ENCODE measurements at places on chromosomes 6 and 20.

DNA sequence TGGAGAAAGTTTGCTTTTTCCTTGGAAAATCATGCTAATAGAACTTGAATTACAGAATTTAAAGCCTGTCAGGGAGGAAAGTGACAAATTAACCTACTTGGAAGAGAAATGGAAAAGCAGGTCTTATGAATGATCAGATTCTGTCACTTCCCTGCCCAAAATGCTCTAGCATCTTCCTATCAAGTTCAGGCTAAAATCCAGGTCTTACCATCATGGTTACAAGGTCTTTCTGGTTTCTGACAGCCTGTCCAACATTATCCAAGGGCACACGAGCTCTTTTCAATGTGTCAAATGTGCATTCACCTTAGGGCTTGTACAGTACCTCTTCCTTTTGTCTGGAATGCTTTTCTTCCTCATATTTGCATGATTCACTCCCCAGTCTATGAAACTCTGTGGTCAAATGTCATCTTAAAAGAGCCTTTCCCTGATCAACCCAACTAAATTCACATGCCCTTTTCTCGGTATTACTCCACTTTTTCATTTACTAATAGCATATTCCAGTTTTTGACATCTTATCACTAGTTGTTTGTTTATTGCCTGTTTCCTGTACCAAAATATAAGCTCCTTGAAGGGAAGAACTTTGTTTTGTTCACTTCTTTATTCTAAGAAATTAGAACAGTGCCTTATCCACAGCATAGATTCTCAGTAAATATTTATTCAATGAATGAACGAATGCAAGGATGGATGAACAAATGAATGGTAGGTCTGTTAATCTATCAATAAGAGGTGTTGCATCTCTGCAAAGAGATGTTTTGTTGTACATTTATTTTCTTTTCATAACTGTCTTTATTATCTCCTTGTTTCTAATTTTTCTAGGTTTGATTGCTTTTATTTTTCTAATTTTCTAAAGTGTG, 139.5 kb downstream of the BCAS1 start:
- DNase-seq, result no peak

DNA sequence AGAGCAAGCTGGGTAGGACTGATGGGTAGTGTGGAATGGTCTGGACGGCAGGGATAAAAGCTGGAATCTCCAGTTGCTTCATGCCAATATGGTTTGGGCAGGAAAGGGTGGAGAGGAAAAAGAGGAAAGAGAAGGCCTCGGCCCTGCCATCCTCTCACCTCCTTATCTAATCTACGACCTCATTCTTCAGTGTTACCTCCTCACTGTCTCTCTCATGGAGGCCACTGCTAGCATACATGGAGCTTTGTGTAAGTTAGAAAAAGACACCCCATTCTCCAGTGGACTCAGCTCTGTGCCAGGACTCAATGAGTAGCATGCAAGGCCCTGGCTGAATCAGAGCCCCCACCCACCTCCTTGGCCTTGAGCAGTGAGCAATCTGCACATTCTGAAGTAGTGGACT, 6.1 kb upstream of the ARID1B start:
- DNase-seq, result no peak

GRCh38 chr6:46014511-46015118, 1.0 kb downstream of the CLIC5 start:
- peak; percentile 81 for DNase-seq

DNA sequence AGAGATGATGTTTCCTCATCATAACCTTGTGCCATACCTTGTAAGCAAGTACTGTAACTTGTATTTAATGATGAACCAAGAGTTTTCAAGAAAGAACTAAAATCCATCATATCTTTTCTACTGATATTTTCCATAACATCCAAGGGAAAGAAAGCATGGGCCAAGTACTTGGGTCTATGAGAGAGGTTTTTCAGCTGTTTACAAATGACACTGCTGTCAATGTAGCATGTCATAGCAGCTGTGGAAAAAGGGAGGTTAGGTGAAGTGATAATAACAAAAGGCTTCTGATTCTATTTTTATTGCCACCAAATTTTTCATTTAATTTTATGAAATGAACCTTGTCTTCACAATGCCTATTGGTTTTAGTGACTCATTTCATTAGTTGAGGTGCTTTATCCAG, 482.3 kb downstream of the LMBRD1 start:
- no peak for DNase-seq

DNA sequence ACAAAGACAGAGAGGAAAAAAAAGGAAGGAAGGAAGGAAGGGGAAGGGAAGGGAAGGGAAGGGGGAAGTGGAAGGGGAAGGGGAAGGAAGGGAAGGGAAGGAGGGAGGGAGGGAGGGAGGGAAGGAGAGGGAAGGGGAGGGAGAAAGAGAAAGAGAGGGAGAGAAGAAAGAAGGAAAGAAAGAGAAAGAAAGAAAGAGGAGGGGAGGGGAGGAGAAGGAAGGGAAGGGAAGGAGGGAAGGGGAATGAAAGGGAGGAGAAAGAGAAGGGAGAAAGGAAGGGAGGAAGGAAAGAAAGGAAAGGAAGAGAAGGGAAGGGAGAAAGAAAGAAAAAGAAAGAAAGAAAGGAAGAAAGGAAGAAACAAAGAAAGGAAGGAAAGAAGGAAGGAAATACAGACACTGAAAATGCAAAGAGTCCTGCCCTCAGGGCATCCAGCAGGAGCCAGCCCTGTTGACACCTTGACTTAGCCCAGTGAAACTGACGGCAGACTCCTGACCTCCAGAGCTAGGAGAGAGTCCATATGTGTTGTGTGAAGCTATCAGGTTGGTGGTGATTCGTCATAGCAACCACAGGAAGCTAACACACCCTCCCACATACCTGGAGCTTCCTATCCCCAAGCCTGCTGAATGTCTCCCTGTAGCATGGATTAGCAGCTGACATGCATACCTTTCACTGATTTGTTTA, 58.7 kb upstream of the SULF2 start:
- DNase-seq, result peak; percentile 90

DNA sequence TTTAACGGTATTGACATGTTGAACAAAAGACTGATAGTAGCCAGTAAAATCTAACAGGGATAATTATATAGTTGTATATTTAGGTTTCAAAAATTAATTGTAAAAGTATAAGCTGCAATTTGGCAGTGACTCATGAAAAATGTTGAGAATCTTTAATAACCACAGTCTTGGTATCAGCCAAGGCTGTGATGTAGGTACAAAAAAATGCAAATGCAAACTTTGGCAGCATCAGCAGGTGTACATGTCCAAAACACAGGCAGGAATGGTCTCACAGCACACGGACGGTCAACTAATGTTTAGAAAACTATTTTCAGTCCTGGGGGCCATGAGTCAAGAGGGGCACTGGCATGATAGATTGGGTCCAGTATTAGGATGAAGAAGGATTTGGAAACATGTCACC, 58.5 kb upstream of the BEND3 start:
- DNase-seq, result no peak

DNA sequence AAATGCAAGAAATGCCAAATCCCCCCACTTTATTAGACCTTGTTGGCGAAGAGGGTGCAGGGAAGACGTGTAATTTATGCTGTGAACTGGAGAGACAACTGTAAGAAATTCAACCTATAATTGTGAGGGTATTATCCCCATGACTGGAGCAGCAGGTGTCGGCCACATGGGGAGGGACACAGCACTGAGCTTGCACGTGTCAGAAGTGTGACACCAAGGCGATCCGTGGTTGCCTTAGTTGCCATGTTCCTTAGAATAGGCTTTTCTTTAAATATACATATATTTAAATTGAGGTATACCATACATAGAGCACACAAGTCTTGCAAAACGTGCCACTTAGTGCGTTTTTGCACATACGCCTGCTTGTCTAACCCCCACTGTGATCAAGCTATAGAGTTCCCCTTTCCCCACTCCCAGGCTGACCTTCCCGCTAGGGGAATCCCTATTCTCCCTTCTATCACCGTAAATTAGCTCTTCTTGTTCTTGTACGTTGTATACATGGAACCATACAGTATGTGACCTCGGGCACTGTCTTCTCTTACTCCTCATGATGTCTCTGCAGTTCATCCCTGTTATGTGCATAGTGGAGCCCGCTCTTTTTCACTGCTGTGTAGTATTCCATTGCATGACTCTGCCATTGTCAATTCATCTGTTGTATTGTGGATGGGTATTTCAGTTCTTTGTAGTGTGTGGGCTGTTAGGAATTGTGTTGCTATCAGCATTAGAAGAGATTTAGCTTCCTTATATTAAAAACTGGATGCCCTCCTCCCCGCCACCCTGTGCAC, 81.6 kb upstream of the PMEPA1 start:
- DNase-seq, result peak; percentile 30

DNA sequence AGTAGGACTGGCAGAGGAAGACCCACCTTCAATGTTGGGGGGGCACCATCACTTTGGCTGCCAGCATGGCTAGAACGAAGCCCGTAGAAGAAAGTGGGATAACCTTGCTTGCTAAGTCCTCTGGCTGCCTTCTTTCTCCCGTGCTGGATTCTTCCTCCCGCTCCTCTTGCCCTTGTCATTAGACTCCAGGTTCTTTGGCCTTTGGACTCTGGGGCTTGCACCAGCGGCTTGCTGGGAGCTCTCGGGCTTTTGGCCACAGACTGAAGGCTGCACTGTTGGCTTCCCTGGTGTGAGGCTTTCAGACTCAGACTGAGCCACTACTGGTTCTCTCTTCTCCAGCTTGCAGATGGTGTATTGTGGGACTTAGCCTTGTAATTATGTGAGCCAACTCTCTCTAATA, 28.2 kb downstream of the GSTA2 start:
- no peak for DNase-seq

All from islet precursor cell (in vitro differentiated cells).